T follicular helper cell (primary cell): ENCODE measurements at places on chromosomes 7 and 10.

DNA sequence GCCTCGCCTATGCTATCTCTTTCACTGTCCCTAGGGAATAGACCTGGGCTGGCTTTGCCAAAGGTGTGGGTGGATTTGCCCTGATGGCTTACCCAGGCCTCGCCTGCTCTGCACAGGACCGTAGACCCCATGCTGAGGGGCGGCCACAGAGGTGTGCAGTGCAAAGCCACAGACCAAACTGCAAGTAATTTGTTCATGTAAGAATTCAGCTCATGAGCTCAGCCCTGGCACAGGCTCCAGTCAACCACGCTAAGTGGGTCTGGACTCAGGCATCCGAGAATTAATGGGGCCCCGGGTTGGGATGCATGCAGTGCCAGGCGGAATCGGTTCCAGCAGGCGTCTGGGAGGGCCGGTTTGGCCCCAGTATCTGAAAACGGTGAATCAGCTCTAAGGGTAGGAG is 445.2 kb downstream of the DNAJB6 start:
- DNase-seq: no peak

- no peak for DNase-seq
Observed at GRCh38 chr10:71284544-71285179, 34.4 kb upstream of the SLC29A3 start.

DNA sequence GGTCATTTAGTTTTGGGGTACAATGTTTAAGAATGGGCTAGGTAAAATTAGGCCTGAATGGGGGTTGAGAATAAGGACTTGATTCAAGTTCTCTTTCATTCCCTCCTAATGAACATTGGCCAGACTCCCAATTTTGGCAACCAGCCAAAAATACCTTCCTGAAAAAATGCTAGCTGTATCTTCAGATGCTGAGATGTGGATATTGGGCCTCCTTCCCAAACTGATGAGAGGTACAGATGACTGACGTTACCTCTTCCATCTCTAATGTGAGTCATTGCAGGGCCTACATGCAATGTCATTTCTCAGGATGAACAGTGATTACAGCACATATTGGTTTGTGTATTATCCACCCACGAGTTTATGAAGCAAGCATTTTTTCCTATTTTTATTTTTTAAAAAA is 151.6 kb downstream of the SND1 start:
- no peak for DNase-seq

DNA sequence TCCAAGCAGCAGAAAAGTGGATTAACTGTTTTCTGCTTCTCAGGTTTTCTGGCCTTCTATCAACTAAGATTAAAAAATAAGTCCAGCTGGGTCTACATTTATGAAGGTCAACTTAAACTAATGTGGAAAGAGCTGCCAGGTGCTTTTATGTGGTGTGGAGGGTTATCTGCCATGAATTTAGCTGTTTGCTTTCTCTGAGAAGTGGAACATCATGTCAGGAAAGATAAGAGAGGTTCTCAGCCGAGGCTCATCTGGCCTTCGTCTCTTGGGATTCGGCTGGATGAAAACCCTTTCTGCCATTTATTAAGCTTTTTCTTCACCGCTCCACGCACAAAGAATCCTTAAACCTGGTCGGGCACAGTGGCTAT is 5.5 kb downstream of the PTPRN2 start:
- no peak for DNase-seq

DNA sequence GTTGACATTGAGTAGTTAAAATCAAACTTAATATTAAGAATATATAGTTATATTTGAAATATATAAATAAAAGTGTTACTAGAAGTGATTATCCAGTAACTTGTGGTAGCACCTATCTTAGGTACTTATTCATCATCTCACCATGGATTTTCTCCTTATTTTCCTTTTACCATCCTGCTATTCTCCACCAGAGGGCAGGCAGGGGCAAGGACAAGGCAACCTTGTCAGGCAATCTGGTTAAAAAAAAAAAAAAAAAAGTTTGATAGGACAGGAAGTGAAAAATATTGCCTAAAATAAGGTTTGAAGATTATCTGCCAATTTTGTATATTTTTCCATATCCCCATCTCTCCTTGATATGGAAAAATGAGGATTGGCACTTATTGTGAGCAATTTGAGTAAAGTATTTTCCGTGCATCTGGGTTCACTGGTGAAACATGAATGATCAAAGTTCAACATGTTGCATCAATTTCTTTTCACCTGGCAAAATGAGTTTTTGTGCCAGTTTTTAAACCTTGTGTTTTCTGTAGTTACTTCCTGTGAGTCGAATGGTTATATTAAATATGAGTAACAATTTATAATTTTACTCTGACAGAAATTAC is 256.7 kb downstream of the AGMO start:
- no peak for DNase-seq

DNA sequence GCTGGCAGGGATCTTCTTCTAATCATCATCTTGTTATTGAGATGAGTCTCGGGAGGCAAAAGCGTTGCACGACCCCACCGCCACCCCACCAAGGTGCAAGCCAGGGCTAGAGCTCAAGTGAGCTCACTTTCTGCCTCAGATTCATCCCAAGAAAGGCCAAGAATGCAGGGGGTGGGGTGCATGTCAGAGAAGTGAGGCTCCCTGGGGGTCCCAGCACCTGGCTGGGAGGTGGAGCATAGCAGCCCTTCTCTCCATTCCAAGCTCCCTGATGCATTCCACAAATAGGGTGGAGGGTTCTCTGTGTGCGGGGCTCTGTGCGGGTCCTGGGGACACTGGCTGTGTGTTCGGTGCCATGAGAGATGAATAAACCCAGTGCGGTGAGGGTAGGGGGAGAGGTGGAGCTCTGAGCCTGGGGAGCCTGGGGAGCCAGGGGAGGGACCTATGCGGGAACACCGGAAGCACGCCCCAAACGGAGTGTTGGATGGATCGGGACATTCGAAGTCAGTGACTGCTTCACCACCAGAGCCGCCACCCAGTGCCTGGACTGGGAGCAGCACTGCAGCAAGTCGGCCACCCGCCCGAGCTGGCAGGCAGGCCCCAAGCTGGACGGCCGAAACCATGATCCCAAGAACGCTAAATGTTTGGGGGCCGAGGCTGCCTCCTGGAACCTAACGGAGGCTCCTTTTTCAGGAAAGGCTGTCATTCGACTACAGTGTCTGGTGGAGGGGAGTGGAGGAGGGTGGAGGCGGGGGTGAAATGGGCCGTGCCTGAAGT is 17.9 kb upstream of the HMX3 start:
- DNase-seq: no peak

DNA sequence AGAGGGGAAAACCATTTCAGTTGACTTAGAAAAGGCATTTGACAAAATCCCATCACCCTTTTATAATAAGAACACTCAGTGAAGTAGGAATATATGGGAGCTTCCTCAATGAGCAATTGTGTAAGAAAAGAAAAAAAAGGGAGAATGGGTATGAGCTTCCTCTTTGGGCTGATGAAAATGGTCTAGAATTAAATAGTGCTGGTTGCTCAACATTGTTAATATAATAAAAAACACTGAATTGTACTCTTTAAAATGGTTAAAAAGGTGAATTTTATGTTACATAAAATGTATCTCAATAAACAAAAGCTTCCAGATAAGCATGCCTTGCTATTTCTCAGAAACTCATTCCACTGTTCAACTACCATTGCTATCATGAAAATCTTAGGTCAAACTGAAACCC is 40.6 kb downstream of the LRRC17 start:
- DNase-seq: no peak

DNA sequence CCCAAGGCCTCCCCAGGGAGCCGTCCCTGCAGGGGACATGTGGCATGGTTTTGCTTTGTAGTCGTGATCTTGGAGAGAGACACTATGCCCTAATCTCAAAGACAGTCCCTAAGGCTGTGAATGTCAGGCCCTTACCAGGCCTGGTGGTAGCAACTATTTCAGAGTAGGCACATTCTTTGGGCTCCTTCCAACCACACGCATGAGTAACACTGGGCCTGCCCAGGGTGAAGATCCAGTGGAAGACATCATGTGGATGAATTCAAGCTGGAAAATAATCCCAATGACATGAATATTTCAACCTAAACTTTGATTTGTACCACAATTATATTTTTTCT is 39.5 kb upstream of the INSIG1 start:
- no peak for DNase-seq

DNA sequence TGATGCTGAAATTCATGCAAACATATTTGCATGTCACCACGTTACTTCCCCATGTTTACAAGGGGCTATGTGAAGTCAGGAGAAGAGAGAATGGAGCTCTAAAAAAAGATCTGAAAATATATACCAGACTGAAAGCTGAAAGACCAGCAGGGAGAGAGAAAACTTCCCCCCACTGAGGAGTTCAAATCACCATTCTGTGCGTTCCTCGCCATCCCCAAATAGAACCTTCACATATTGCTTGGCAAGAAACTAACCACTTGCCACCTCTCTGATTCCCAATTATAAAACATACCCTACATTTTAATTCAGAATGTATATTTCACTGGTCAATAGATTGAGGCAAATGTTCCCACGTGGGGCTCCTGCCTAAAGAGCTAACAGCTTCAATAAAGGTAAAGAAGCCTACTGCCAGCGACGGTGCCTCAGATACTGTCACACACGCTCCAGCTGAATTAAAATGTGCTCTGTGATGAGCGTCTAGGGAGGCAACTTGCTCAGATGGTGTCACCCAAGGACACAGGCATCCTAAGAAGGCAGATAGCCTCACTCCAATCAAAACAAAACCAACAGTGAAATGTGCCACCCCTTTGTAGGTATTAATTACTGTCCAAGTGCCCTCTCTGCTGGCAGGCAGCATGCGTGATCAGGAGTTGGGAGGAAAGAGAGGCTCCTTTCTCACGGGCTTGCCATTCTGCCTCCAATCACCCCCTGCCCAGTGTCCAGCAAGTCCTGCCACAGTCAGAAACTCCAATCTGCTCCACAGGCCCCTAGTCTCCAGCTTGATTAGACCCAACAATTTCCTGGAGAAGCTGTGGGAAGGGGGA is 298.2 kb downstream of the GRID1 start:
- no peak for DNase-seq

DNA sequence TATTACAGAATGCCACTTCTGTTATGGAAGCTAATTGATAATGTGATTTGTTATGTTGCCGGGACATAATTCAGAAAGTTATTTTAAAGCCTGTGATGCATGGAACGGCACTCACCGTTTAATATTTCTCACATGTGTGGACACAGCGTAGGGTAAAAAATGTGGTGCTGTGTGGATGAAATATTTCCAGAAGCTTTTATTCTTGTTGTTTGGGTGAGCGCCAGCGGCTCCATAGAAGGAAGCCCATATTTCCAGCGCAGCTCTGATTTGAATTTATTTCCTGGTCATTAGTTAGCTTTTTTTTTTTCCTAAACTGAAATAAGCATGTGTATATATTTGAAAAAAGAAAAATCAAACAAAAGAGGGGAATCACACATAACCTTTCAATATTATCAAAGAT is 20.2 kb upstream of the NKX6-2 start:
- DNase-seq: no peak

DNA sequence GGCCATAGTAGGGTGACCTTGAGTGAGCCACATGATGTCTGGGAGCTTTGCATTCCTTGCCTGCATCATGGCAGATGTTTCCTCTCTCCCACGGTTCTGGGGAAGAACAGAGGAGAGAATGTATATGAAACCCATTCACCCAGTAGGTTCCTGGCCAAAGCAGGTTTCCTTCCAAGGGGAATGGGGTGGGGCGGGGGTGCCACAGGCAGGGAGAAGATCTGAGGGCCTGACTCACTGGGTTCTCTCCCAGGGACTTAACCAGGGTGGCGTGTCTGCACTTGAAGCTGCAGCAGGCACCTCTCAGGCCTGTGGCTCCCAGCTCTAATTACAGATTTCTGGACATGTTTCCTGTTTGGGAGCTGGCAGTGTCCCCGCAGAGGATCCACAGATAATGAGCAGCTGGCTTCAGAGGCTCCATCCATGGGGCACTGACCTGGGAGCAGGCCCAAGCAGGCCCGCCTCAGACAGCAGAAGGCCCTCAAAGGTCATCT is 50.2 kb upstream of the ZMIZ1 start:
- DNase-seq: no peak

DNA sequence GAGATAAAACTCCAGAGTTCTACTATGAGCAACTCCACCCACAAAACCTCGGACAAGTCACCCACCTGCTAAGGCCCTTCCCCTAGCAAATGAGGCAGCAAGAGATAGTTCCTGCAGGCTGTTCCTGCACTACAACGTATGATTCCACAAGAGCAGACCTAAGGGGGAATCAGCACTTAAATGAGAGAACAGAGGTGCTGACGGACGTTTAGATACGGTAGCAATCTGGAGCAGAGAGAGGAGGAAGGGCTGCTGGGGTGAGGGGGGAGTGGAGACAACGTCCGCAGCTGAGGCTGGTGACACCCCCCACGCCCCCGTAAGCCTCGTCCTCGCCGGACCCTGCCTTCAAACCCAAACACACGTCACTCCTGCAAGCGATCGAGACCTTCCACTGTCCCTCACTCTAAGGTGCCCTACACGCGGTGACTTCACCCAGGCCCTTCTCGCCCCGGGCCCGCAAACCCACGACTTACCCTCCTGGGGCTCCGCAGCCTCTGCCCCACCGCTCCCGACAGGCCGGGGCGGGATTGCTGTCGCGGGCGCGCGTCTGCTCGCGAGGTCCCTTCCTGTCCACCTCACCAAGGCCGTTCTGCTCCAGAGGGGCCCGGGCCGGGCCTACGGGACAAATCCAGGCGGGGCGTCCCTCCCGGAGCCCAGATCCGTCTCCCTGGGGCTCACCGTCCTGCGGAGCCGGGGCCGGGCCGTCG is 635 bp downstream of the ZNF12 start:
- DNase-seq: peak; percentile 4
